Stimulated activated CD8-positive, alpha-beta memory T cell treated with anti-CD3 and anti-CD28 coated beads, Interleukin-4, amount 100 ng/mL, for 1 hour (primary cell): ENCODE measurements at places on chromosomes 12 and 14.

- DNase-seq = no peak
These were observed 586.4 kb downstream of the MED13L start for GRCh38 chr12:115691123-115691522.

GRCh38 chr14:95273001-95273978 is 46.4 kb downstream of the CLMN start:
- DNase-seq = no peak

DNA sequence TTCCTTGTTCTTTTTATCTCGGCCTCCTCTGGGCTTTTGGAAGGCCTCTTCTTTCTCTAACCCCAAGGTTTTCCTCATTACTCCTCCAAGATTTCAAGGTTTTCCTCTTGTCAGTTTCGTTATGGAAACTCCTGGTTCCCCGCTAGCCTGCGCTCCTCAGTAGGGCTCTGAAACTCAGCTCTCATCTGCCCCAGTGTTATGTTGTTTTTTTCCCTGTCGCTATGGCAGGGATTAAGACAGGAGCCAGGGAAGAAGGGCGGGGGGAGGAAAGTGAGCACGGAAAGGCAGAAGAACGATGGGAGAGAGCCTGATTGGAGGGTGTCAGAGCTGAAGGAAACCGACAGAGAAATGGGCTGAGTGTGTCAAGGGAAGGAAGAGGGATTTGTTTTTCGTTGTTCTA is 26.5 kb upstream of the JDP2 start:
- no peak for DNase-seq

DNA sequence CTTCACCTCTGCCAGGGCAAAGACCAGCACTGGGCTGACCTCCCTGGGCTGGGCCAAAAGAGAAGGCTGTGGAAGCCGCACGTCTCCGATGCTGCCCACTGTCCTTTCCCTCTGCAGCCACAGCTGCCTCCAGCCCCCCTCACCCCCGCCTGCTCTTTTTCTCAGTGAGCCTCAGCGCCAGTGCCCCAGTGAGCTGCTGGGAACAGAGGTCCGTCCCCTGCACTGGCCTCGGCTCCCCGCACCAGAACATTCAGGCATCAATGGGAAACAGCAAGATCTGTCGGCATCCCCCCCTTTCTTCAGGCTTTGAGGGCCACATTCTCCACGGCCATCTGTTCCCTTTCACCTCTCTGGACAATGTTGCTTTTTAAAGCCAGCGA is 398.1 kb downstream of the ZFP36L1 start:
- DNase-seq = no peak

DNA sequence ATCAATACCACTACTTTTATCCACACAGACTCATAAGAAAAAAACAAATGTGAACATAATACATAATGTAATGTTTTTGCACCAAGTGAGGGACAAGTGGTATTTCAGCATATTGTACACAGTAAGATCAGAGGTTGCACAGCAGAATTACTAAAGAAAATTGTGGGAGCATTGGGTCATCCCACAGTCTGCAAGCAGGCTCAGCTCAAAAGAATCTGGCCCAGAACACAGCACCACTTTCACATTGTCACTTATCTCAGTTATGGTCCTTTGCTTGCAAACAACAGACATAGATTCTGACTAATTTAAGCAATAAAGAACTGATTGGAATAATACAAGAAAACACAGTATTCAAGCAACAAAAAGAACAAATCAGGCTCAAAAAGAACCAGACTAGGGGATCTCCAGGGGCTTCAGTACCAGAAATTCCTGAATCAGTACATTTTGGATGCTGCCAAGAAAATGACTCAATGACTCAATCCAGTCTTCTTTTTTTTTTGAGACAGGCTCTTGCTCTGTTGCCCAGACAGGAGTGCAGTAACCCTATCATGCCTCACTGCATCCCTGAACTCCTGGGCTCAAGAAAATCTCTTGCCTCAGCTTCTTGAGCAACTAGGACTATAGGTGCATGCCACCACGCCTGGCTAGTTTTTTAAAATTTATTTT is 42.9 kb upstream of the EEA1 start:
- no peak for DNase-seq

DNA sequence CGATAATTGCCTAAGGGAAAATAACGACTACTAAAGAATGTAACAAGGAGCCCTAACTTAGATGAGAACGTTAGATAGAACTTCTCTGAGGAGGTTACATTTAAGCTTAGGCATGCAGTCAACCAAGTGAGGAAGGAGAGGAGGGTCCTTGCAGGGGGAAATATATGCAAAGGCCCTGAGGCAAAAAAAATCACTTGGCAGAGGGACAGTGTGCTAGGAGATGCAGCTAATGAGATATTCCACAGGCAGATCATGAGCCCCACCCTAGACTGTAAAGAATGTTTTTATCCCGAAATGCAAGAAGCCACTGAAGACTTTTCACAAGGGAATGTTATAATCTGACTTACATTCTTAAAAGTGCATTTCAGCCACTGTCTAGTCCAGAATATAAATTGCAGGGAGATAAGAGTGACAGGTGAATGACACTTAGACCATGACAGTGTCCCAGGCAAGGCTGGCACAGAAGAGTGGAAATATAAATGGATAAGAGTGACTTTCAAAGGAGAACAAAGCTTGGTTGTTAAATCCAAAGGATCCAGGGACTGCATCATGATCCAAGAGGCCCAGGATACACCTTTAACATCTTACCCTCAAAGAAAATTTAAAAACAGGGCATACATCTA is 61.0 kb downstream of the PPM1H start:
- no peak for DNase-seq
